ENCODE measurements at places on chromosomes 12 and 14. TPM values are rescaled to one million over a fixed set of nuclear protein-coding genes. Genes with fewer than 3 reads are reported as not detected.

- DNase-seq: no peak
These were observed 168.1 kb upstream of the NOVA1 start for GRCh38 chr14:26765768-26766520.

- no peak for DNase-seq
These were observed 151.0 kb upstream of the SRRM4 start for GRCh38 chr12:118830296-118830695.

- no peak for DNase-seq
These were observed 41.5 kb upstream of the FBXO21 start for GRCh38 chr12:117231750-117232149.

DNA sequence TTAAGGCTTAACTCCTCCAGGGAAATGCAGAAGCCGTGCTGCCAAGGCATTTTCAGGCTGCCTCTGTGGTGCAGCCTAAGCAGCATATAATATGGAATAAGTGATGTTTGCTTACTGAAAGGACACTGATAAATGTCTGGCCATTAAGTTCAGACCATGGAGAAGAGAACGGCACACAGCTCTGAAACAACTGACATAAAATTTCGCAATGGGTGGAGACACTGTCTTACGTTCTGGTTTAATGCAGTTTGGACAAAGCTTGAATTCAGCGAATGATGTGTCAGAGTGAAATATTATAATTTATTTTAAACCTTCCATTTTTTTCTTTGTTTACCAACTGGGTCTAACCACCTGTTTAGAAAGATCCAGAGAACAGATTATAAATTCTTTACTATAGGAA, 27.2 kb upstream of the NRXN3 start:
- DNase-seq: no peak

The CIROP gene
- not detected for total RNA-seq

- no peak for DNase-seq
These were observed 36.0 kb upstream of the BATF start for GRCh38 chr14:75486318-75486717.

GRCh38 chr14:57068511-57068910, 200.2 kb downstream of the EXOC5 start:
- no peak for DNase-seq

- no peak for DNase-seq
These were observed 137.6 kb upstream of the MAX start for GRCh38 chr14:65239938-65240296.

DNA sequence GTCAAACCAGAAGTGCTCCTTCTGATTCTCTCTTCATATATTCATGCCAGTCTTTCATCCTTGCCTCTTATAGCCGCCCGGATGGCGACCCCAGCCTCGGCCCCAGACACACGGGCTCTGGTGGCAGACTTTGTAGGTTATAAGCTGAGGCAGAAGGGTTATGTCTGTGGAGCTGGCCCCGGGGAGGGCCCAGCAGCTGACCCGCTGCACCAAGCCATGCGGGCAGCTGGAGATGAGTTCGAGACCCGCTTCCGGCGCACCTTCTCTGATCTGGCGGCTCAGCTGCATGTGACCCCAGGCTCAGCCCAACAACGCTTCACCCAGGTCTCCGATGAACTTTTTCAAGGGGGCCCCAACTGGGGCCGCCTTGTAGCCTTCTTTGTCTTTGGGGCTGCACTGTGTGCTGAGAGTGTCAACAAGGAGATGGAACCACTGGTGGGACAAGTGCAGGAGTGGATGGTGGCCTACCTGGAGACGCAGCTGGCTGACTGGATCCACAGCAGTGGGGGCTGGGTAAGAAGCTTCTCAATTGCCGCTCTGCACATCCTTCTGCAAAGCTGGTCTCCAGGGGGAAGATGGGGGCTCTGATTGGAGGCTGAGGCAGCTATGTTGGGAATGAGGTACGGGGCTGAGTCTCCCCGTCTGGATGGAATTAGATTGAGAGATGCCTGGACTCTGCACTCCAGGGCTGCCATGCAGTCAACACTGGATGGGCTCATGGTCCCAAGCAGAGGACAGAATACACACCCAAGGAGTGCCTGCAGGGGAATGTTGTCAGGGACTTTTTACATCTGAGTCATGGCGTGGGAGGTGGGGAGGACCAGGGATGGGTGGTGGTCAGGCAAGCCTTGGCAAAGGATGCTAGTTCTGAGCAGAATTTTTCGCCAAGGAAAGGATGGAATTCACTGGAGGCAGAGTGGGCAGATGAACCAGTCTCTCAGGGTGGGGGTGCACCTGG, 1.3 kb downstream of the BCL2L2 start:
- no peak for DNase-seq

The CDK4 gene
- total RNA-seq: 275 TPM

DNA sequence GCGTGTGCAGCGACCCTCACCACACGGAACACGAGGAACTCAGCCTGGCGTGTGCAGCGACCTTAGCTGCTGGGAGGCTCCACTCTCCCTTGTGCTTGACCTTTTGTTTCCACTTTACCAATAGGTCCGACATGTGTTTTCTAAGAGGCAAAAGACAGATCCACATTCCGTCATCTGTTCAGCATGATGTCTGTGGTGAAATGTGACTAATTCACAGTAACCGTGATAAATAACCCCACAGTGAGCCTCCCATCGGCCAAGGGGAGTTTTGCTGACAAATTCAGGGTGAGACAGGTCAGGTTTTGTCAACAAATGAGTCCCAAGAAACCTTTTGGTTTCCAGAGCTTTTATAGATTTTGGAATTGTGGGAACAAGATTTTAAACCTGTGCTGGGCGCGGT, 55.9 kb downstream of the MOK start:
- no peak for DNase-seq

- no peak for DNase-seq
These were observed 173.0 kb upstream of the G2E3 start for GRCh38 chr14:30385925-30386324.

The GPD1 gene
- total RNA-seq: 0.86 TPM

DNA sequence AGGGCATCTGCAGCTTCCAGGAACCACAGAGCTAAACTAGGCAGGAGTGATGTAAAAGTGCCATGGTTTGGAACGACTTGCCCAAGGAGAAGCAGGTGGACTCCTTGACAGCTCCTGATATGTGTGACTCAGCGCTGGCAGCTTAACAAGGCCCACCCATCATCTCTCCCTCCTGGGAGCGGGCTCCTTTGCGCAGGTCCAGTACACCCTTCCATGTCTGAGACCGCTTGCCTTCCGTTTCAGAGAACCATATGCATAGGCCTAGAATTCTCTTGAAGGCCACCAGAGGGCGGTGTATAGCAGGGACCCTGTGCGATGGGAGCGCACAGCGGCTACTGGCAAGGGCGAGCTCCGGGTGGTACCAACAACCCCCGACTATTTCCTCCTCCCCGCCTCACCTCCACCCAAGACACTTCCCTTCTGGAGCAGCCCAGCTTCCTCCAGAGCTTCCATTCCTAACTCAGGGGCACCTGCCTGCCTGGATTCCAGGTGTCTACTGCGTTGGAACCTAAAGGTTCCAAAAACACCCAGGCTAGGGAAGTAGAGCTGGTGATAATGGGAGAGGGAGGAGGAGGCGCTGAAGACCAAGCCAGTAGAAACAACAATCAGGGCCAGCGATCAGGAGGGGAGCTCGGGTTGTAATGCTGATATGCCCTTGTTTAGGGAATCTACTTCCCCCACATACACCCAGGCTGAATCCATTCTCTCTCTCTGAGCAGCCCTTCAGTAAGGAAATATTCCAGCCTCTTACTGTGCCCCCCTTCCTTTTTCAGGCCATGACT, 6.3 kb downstream of the DHH start:
- DNase-seq: peak; percentile 76

GRCh38 chr12:129961091-129961490, 57.3 kb upstream of the TMEM132D start:
- DNase-seq: no peak

DNA sequence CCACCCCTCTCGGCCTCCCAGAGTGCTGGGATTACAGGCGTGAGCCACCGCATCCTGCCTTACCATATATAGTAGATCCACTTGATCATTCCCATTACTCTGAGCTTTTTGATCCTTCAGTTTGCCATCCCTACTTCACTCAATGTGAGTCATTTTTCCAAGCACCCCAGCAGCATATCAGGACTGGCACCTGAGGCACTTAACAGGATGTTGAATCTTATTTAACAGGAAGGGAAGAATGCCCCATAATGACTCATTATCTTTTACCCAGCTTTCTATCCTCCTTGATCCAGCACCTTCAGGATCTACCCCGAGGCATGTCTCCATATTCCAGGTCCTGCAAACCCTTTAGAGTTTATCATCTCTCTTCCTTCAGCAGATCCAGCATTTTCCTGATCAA, 84.9 kb upstream of the CMKLR1 start:
- DNase-seq: no peak

DNA sequence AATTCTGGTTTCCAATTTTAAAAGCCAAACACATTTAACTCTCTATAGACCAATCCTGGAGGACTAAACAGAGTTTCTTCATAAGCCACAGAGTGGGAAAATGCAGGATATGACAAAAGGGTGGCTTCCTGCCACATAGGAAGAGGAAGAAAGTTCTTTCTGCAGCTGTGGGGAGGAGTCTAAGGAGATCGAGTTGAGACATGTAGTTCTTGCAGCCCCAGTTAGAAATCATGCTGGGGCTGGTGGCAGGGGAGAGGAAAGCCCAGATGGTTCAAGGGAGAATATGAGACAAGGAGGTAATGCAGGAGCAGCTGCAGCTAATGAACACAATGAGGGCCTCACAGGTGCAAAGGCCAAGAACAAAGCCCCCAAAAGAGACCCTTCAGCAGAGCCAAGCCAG, 85.0 kb upstream of the ARID2 start:
- DNase-seq: no peak

The SLC7A7 gene
- 1.0 TPM for total RNA-seq

GRCh38 chr14:75292101-75292563, 13.5 kb downstream of the FOS start:
- no peak for DNase-seq

GRCh38 chr12:4068981-4069669, 195.9 kb upstream of the PARP11 start:
- no peak for DNase-seq

- no peak for DNase-seq
These were observed 163.8 kb downstream of the RPL10L start for GRCh38 chr14:46487582-46488350.

The CLEC4C gene
- not detected for total RNA-seq

The OTUB2 gene
- 0.48 TPM for total RNA-seq

The ERBB3 gene
- 0.82 TPM for total RNA-seq

The SLCO1C1 gene
- total RNA-seq: not detected

DNA sequence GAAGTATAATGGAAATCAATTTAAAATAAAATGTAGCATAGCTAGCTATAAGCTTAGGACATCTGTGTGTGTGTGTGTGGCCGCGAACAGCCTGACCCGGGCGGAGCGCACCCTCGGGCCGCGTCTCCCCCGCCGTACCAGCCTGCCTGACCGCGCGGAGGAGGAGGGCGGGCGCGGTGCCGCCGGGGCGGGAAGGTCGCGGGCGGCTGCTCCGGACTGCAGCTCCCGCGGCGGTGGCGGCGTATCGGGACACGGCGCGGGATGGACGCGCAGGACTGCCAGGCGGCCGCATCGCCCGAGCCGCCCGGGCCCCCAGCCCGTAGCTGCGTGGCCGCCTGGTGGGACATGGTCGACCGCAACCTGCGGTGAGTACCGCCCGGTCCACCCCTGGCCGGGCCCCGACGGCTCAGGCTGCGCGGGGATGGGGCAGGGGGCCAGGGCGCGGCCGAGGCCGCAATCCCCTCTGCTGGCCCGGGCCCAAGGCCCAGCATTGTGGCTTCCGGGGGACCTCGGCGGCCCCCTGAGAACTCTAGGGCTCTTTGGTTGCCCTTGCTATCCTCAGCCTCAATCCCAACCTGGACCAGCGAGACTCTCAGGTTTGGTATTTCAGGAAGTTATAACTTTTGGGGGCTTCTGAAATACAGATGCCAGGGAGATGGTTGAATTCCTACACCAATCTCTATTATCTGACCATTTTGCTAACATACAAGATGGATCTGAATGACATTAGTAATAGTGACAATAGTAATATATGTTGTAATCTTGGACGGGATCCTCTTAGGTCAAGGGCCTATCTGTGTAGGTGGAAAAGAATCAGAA, at the start of gene ABHD12B:
Gene ABHD12B (plus strand): TSS at position 140 of the 819 bp plus-strand sequence. CDS start 122 bp downstream, at position 262.
- no peak for DNase-seq

GRCh38 chr12:106171117-106171750, 32.5 kb upstream of the NUAK1 start:
- no peak for DNase-seq

GRCh38 chr12:90888316-90888715, 66.7 kb downstream of the CCER1 start:
- no peak for DNase-seq

GRCh38 chr12:21649034-21649433, 8.6 kb downstream of the LDHB start:
- no peak for DNase-seq

The FIGNL2 gene
- total RNA-seq: 0.29 TPM

GRCh38 chr12:79056775-79057174, 192.2 kb downstream of the SYT1 start:
- no peak for DNase-seq

- no peak for DNase-seq
These were observed 462 bp downstream of the SRP54 start for GRCh38 chr14:34983148-34983760.

The CISTR gene
- total RNA-seq: not detected

DNA sequence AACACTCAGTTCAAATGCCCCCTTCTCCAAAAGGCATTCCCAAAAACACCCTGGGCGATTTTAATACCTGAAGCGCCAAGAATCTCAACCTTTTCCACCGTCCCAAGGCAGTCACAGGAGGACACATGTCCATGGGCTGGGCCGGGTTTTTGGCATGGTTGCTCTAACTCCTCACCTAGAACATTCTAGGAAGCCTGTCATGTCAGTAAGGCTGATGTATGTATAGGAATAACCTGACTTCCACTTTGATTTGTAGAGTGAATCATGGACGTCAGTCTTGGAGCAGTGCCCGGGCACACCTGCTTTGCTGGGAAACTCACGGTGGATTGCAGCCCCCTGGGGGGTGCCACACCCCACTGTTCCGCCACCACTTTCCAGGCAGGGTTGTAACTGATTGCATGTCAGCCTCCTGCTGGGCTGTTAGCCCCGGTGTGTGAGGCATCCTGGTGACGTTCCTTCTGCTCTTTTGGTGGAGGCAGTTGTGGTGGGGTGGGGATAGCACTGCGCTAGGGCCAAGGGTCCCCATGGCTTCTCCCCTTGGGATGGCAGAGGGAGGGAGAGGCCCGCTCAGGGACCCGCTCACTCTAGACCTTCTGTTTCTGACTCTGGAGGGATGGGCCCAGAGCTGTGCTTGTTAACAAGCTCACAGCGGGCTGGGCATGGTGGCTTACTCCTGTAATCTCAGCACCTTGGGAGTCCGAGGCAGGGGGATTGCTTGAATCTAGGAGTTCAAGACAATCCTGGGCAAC, 35.2 kb upstream of the FAM181A start:
- DNase-seq: no peak

DNA sequence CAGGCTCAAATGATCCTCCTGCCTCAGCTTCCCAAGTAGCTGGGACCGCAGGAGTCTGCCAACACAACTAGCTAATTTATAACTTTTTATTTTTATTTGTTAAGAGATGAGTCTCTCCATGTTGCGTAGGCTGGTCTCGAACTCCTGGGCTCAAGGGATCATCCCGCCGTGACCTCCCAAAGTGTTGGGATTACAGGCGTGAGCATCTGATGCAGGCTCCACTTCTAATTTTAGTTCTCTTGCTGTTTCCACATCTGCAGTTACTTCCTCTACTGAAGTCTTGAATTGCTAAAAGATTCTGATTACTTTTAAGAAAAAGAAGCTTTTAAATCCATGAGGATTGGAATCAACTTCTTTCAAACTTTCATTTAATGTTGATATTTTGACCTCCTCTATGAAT, 13.4 kb upstream of the SNX6 start:
- DNase-seq: no peak
